ENCODE measurements at places on chromosomes 5 and 9. TPM values are rescaled to one million over a fixed set of nuclear protein-coding genes. Genes with fewer than 3 reads are reported as not detected.
A peak's percentile ranks its signal among the peaks of the same experiment; 100 is the strongest.

GRCh38 chr5:118224546-118224945 lies 763.8 kb downstream of the DTWD2 start:
- H3K36me3 ChIP-seq, result no peaks in the 10 kb centered on the region
- no peak for DNase-seq
- H3K4me3 ChIP-seq, result no peak overlapping the region
- no peaks in the 10 kb centered on the region for H3K27me3 ChIP-seq
- no peak overlapping the region for H3K27ac ChIP-seq

GRCh38 chr5:73911761-73912393 lies 285.9 kb downstream of the ARHGEF28 start:
- no peak overlapping the region for H3K27ac ChIP-seq
- no peaks in the 10 kb centered on the region for H3K4me1 ChIP-seq
- H3K36me3 ChIP-seq, result peaks cover 7% of the 10 kb centered on the region
- no peak for DNase-seq
- no peaks in the 10 kb centered on the region for H3K27me3 ChIP-seq

GRCh38 chr5:155620821-155621410 lies 607.4 kb downstream of the KIF4B start:
- H3K4me3 ChIP-seq, result no peak overlapping the region
- no peaks in the 10 kb centered on the region for H3K4me1 ChIP-seq
- no peak for DNase-seq
- no peak overlapping the region for H3K27ac ChIP-seq

- H3K36me3 ChIP-seq, result no peaks in the 10 kb centered on the region
- no peak for DNase-seq
- no peaks in the 10 kb centered on the region for H3K27me3 ChIP-seq
- H3K4me3 ChIP-seq, result no peak overlapping the region
- no peaks in the 10 kb centered on the region for H3K4me1 ChIP-seq
- H3K27ac ChIP-seq, result no peak overlapping the region
Measured at GRCh38 chr5:21802869-21803490, 1050.2 kb downstream of the CDH12 start.

Gene GHR
- 4.2 TPM for total RNA-seq

DNA sequence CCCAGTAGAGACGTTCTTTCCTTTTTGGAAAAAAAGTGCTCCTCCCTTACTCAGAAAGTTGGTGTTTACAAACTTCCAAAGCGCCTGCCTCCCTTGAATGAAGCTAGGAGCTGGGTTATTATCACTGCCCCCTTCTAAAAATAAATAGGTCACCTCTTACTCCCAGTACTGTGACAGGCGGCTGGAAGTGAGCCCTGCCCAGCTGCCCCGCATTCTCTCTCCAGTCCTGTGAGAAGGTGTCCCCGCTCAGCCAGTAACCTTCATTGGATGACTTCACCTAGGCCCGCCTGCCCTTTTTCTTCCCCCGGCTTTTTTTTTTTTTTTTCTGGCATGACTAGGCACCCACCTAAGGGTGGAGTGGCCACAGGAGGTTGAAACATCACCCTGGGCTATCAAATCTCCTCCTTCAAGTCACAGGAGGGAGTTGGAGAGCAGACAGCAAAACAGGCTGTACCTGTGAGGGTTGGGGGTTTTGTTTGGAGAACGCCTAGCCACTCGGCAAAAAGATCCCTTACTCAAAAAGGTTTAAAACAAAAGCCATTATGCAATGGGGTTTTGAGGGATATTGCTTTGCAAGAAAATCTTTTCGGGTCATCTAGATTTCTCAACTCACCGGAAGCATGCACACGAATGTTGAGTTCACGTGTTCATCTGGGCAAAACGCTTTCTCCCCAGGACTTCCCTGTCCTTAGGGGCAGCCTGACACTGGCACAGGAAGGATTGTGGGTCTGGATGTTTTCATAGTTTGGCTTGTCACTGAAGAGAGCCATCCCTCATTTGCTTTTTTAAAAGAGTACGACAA lies 43.3 kb upstream of the ZNF622 start:
- H3K27ac ChIP-seq, result peak overlapping the region; percentile 79
- no peaks in the 10 kb centered on the region for H3K36me3 ChIP-seq
- H3K4me3 ChIP-seq, result no peak overlapping the region
- peak; percentile 82 for DNase-seq

DNA sequence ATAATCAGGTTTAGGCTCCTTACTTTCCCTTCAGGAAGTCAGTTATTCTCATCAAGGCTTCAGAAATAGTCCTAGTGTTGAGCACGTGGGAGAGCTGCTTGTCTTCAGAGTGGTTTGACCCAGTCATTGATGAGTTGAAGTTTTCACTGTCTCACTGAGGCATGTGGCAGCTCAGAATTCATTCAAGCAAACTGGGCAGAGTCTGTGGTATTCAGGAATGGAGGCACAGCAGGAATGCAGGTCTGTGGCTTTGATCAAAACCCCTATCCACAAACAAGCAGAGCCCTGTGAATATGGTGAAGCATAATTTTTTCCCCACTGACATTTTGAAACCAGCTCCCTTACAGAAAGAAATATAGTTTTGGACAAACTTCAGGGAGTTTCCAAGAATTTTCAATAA lies 207.3 kb downstream of the CD180 start:
- H3K27me3 ChIP-seq, result no peaks in the 10 kb centered on the region
- no peak for DNase-seq
- H3K4me3 ChIP-seq, result no peak overlapping the region
- no peak overlapping the region for H3K27ac ChIP-seq
- H3K36me3 ChIP-seq, result no peaks in the 10 kb centered on the region

DNA sequence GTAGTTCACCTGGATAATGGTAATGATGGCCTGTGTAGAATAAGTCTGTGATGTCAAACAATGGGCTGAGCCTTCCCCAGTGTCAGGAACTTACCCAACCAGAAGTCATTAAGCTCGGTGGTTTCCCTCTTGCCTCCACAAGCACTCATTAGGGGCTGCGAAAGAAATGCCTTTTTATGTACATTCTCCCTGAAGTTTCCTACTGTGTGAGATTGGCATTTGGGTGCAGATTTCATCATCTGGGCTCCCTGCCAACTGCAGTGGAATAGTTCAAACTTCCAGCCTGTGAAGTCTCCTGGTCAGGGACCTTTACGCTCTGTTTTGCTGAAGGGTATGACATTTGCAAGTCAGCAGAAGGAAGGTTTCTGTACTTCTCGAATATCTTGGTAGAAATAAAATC lies 41.6 kb upstream of the TMEM215 start:
- no peak for DNase-seq
- no peaks in the 10 kb centered on the region for H3K36me3 ChIP-seq
- H3K4me3 ChIP-seq, result no peak overlapping the region
- no peak overlapping the region for H3K27ac ChIP-seq
- no peaks in the 10 kb centered on the region for H3K4me1 ChIP-seq

Gene NPR3
- total RNA-seq, result 6.3 TPM

Gene DNAI1
- 25.0 TPM for total RNA-seq

- no peaks in the 10 kb centered on the region for H3K36me3 ChIP-seq
- DNase-seq, result no peak
- no peak overlapping the region for H3K27ac ChIP-seq
- no peak overlapping the region for H3K4me3 ChIP-seq
- no peaks in the 10 kb centered on the region for H3K27me3 ChIP-seq
Measured at GRCh38 chr5:146785065-146785464, 93.5 kb downstream of the PPP2R2B start.

DNA sequence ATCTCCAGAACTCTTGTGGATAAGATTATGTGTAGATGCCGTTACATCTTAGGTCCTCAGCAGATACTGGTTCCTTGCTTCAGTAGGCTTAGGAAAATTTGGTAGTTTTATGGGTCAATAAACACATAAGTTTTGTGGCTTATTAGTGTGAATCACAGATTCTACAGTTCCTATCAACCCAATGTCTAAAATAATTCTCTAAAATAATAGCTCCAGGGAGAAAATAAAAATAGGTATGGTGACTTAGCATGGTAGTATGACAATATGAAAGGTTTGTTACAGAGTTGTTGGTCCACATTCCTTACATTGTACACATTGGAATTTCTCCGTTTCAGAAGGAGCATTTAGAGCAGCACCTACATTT lies 91.7 kb downstream of the AOPEP start:
- H3K27ac ChIP-seq, result peak overlapping the region; percentile 72
- DNase-seq, result no peak
- no peak overlapping the region for H3K4me3 ChIP-seq
- no peaks in the 10 kb centered on the region for H3K27me3 ChIP-seq

GRCh38 chr5:56535347-56535746 lies 280.0 kb upstream of the MAP3K1 start:
- H3K27ac ChIP-seq, result no peak overlapping the region
- no peak for DNase-seq
- no peak overlapping the region for H3K4me3 ChIP-seq

- H3K4me1 ChIP-seq, result no peaks in the 10 kb centered on the region
- no peak for DNase-seq
- H3K27ac ChIP-seq, result no peak overlapping the region
- no peak overlapping the region for H3K4me3 ChIP-seq
Measured at GRCh38 chr5:118967059-118967508, 21.3 kb downstream of the DTWD2 start.

GRCh38 chr9:131423171-131423581 lies 29.3 kb downstream of the PRRC2B start:
- no peak overlapping the region for H3K4me3 ChIP-seq
- no peaks in the 10 kb centered on the region for H3K27me3 ChIP-seq
- no peak overlapping the region for H3K27ac ChIP-seq
- H3K36me3 ChIP-seq, result no peaks in the 10 kb centered on the region

GRCh38 chr5:76742583-76742982 lies 26.7 kb downstream of the F2R start:
- H3K27me3 ChIP-seq, result no peaks in the 10 kb centered on the region
- peaks cover 11% of the 10 kb centered on the region for H3K4me1 ChIP-seq
- H3K36me3 ChIP-seq, result no peaks in the 10 kb centered on the region
- H3K4me3 ChIP-seq, result no peak overlapping the region

DNA sequence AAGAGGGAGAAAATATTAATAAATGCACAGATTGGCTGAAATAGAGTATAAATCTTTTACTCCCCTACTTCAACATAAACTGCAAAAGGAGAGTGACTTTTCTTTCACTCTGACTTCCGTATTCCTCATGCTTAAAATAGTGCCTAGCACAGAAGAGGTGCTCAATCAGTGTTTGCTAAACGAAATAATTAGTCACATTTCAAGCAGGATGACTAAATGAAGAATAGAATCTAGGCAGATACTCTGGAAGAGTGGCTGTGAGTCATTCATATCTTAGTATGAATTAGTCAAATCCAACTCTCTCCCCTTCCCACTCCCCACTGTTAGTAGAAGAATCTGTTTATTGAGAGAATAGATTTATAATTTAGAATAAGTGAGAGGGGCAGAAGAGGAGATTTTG lies 4.8 kb downstream of the CD274 start:
- no peaks in the 10 kb centered on the region for H3K36me3 ChIP-seq
- no peak overlapping the region for H3K4me3 ChIP-seq
- peak overlapping the region; percentile 54 for H3K27ac ChIP-seq
- DNase-seq, result no peak

DNA sequence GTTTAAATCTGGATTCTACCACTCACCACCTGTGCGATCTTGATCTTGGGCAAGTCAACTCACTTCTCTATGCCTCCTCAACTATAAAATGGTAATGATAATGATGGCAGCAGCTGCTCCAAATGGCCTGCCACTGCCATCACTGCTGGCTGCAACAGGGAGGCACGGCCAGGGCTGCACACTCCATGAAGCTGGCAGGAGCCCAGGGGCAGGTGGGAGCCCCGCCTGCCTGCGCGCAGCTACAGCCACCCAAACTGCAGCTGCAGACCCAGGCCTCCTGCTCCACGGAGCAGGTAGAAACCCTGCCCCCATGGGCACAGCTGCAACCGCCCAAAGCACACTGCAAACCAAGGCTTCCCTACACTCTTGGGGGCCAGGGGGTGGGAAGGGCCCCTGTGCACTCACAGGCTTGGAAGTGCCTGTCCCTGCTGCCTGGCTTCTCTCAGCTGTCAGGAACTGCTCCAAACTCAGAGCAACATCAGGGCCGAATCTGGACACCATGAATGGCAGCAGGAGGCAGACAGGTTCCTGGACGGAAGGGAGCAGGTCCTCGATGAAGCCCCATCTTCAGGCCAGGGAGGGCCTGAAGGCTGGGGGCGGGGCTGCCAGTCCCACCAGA lies 57.6 kb downstream of the PRELID2 start:
- no peak overlapping the region for H3K4me3 ChIP-seq
- no peak overlapping the region for H3K27ac ChIP-seq
- no peaks in the 10 kb centered on the region for H3K27me3 ChIP-seq
- DNase-seq, result peak; percentile 46
- no peaks in the 10 kb centered on the region for H3K36me3 ChIP-seq

DNA sequence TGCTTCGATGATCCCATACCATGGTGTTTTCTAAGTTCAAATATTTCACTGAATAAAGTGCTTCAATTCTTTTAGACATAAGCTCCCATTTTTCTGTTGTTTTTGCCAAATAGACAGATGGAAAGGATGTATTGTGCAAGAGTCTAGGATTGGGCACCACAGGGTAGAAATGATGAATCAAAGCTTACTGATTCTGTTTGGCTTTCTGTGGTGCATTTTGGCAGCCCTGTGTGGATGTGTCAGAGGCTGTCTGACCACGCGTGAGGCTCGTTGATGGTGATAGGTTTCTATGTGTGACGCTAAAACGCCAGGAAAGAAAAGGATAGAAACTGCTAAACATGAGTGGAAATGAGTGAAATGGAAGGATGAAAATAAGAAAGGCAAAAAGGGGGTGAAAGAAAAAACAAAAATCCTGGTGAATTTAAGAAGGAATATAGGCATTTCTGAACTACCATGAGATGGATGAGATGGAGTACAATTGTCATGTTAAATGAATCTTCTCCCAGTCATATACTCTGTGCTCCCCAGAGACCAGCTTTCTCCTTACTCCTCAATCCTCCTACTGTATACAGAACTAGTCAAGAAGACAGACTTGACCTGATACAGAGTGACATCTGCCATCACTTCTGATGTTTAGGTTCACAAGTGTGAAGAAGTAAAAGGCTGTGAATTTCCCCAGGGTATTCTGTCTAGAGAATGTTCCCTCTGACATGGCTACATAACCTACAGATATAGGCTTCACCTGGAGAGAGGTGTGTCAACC lies 54.4 kb downstream of the ANKH start:
- no peak for DNase-seq
- H3K27me3 ChIP-seq, result no peaks in the 10 kb centered on the region
- H3K4me3 ChIP-seq, result no peak overlapping the region

Gene PCDHAC1
- total RNA-seq, result 6.3 TPM

All from upper lobe of left lung (tissue), 6 donors.